ENCODE measurements at places on chromosomes 3 and 15.

DNA sequence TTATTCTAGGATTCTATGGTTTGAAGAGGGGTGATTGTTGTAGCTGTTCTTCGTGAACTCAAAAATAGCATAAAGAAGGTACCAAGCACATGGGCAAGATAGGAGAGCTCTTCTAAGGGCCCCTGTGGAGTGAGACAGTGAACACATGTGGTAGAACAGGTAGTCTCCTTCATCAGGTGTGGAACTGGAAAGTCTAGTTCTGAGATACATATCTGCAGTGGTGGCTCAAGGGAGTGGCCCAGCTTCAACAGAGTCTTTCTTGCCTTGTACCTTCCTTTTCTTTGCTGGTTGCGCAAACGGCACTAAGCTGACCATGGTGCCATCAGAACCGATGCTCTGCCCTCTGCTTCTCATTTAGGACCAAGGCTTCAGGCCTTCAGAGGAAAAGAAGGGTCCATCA is 65.2 kb downstream of the CERS3 start:
- DNase-seq: no peak

DNA sequence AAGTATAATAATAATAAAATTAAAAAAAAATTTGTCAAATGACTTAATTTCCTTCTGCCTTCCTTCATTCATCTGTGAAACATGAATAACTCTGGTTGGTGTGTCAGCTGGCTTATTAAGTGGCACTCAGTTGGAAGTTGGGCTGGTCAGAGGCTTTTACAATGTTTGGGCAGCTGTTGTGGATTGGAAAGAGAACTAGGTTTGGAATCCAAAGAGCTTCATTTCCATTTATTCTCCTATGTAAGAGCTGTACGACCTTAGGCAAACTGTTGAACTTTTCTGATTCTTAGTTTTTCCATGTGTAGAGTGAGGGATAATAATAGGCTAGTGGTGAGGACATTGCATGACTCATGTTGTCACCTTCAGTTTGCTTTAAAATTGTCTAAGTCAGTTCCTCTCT is 606.7 kb downstream of the PDCD6IP start:
- DNase-seq: no peak

DNA sequence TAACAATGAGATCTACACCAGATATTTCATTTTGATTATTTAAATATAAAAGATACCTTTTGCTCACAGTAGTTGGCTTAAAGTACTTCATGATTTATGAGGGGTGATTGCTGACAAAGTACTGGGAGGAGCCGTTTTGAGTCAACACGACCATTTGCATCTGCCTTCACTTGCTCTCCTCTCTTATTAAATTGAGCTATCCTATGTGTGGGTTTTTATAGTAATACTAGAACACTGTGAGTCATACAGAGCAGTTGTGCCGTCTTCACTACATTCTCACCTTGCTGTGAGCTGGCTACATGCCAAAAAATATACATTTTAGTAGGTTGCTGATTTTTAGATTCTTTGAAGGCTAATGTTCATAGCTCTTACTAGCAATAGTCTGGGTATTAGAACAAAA is 161.2 kb downstream of the ALCAM start:
- DNase-seq: no peak

DNA sequence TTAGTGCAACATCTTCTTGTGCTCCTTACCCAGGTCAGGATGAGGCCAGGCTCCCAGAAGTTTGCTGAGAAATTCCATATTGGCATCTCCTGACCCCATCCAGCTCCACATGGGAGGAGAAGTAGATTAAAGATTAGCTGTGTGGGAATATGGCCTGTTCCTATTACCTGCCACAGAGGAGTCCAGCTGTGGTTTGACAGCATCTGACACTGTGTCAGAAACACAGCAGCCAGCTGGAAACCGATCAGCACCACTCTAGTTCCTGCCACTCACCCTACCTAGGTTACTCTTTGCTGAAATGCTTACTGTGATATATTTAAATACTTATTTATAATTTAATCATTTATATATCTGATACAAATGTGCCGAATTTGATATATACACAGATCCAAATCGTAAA is 260.3 kb downstream of the FEZF2 start:
- DNase-seq: no peak

DNA sequence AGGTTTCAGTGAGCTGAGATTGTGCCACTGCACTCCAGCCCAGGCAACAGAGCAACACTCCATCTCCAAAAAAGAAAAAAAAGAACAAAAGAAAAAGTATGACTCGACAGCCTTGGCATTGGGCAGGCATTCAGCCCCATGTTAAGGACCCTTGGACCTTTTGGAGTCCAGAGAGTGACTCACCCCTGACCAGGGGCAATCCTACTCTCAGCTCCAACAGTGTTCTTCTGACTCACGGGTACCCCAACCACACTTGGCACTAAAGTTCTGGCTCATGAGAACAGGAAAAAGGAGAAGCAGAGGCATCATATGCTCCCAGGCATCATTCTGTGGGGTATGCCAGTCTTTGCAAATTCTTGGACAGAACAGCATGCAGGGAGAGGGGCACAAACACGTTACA is 252.4 kb upstream of the HES1 start:
- no peak for DNase-seq

DNA sequence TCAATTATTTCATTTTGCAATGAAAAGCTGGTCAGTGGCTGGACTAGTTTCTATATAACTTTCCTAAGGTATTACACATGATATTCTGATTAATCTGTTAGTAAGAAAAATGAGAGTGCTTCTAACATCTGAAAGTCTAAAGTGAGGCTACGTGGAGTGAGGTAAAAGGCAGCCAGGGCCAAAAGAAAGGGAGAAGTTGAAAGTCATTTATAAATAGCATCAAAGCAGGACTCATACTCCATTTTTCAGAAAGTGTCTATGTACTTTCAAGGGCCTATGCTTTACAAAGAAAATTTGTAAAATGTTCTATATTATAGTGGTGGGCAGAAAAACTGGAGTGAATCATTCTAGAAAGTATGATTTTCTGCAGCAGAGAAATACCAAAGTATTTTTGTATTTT is 80.0 kb downstream of the CSNK1G1 start:
- no peak for DNase-seq

GRCh38 chr3:171157286-171157685 is 130.8 kb upstream of the SLC2A2 start:
- DNase-seq: peak; percentile 59

DNA sequence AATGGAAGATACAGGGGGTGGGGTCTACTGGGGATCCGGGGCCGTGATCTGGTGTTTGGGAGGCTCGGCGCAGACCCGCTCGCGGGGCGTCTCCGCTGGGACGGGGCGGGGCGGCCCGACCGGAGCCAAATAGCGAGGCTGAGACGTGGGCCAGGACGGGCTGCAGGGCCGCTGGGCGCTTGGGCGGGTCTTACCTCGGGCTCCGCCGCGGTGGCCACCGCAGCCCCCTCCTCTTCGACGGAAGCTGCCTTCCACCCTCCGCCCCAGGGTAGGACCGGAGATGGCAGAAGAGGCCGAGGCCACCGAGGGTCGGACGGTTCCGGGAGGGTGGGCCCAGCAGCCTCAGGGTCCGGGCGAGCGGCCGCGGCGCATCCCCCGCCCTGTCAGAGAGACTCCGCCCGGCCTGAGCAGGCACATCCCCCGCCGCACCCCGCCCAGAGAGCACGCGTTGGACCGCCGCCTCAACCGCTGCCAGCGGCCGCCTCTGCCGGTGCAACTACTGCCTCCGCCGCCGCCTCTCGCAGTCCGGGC is 399 bp downstream of the MYO9A start:
- DNase-seq: no peak

DNA sequence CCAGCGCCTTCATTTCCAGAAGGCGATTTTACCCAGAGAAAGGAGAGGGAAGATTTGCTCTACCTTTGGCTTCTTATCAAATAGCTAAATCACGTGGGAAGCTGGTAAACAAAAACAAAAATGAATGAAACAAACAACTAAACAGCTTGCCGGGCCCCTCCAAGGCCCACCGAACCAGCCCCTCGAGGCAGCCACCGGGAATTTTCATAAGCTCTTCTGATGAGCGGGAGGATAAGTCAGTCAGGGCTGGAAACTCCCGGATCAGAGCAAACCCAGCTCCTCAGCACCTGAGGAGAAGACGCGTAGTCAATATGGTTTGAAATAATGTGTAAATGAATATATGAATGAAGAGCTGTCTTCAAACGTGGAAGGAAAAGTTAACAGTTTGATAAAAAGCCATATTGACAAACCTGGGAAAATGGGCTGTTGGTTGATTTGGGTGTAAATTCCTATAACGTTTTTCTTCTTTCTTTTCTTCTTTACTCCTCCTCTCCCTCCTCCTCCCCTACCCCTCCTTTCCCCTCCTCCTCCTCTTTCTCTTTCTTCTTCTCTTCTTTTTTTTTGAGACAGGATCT is 10.7 kb downstream of the RPLP1 start:
- no peak for DNase-seq

- no peak for DNase-seq
These were observed 126.2 kb downstream of the ASB7 start for GRCh38 chr15:100728371-100729201.

- no peak for DNase-seq
These were observed 158.7 kb downstream of the PDCD6IP start for GRCh38 chr3:33957176-33957575.

DNA sequence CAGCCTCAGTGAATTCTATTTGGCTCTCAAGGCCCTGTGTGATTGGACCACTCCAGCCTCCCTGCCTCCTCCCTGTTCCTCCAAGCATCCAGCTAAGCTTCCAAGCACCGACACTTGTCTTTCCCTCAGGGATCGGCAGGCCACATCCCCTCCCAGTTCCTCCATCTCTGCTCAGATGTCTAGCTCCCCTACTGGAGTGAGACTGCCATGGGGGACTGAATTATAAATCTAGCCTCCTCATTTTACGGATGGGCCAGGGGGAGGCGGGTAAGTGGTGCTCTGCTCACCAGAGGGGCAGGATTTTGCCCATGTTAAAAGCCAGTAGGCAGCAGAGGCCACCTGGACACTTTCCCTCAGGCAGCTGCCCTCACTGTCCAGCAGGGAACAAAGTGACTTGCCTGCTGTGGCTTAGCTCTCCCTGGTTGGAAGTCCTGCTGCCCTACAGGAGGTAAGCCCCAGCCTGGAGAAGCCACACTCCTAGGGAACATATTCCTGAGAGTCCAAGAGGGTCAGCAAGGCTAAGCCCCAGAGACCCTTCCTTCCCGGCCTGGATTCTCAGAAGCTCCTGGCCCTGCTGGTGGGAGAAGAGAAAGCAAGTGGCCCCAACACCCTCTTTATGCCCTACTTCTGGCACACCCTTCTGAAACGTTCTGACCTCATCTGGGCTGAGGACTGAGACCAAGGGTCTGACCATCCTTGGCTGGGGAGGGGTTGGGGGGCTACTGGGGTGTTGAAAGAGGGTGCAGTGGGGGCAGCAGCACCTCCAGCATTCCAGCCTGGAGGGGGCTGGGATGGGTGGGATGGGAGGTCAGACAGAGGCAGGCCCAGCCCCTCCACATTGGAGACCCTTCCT is 9.1 kb upstream of the HHATL start:
- DNase-seq: no peak

GRCh38 chr3:24601066-24601939 is 106.7 kb upstream of the THRB start:
- no peak for DNase-seq

- no peak for DNase-seq
These were observed 29.0 kb upstream of the TIMP4 start for GRCh38 chr3:12187448-12188327.

GRCh38 chr15:61173899-61174689 is 55.0 kb downstream of the RORA start:
- no peak for DNase-seq

- DNase-seq: no peak
These were observed 104.6 kb downstream of the IL1RAP start for GRCh38 chr3:190618330-190619030.

DNA sequence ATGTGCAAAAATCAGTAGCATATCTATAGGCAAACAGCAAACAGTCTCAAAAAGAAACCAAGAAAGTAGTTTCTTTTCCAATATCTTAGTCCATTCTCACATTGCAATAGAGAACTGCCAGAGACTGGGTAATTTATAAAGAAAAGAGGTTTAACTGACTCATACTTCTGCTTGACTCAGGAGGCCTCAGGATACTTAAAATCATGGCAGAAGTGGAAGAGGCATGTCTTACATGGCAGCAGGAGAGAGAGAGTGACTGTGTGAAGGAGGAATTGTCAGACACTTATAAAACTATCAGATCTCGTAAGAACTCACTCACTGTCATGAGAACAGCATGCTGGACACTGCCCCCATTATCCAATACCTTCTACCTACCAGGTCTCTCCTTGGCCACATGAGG is 327.9 kb upstream of the EPHA3 start:
- DNase-seq: no peak

GRCh38 chr3:122892118-122892960 is 97.5 kb downstream of the SLC49A4 start:
- no peak for DNase-seq

- DNase-seq: peak; percentile 56
These were observed 29.1 kb downstream of the SLC6A1 start for GRCh38 chr3:11021611-11022011.

- DNase-seq: no peak
These were observed 23.9 kb downstream of the ILDR1 start for GRCh38 chr3:121998030-121998580.

- DNase-seq: no peak
These were observed 97.7 kb upstream of the TSPAN3 start for GRCh38 chr15:77168616-77169015.

DNA sequence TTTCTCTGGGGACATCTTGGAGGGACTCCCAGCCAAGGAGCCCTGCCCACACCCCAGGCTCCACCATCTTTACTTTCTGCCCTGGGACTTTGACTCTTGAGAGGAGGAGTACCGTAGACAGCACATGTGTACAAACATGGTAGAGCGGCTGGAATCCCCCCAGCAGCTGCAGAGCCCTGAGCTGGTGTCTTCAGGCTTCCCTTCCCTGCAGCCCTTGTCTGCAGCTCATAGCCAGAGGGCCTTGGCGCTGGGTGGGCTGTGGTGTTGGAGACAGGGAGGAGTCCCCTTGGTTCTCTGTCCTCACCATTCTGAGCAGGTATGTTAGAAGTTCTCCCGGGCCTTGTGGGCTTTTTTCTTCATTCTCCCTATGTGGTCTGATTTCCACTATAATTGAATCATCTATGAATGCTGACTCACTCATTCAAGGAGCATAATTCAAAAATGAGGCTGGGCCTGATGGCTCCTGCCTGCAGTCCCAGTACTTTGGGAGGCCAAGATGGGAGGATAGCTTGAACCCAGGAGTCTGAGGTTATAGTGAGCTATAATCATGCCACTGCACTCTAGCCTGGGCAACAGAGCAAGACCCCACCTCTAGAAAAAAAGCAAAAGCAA is 97.8 kb upstream of the MEF2A start:
- DNase-seq: no peak

- DNase-seq: no peak
These were observed 21.6 kb downstream of the COL8A1 start for GRCh38 chr3:99659951-99660350.

DNA sequence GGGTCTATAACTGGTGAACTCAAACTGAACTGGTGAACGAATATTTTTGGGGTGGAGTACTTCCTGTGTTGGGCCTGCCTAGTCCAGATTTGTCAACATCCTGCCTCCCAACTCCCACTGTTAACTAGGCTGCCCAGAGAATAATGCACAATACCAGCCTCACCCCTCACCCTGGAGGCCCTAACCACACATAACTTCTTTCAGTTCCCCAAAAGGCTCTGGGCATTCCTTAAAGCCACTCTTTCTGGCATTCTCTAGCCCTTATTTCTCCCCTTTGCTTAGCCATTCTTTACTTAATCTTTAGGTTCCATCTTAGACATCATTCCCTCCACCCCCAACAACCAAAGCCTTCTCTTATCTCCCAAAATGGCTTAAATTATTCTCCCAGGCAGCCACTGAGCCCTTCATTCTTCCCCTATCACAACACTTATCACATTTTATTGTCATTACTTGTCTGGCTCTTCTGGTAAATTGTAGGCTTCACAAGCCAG is 9.1 kb upstream of the SEC11A start:
- no peak for DNase-seq
